Head of caudate nucleus (tissue), 42 donors: ENCODE measurements at places on chromosomes 5 and 9.

DNA sequence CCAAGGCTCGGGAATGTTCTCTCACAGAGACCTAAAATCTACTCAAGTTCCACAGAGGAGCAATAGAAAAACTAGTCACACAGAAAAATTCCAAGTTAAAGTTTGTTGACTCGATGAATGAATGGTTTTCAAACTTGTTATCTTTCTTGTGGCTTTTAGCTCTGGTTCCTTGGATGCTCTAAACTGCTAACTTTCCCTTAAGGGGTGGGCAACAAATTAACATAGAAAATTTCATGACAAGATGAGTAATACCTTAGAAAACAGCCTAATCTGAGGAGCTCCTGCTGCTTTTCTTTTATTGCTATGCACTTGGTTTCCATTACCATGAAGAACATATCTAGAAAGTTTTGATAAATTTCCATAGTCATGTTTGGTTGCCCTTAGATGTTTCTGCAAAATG is 100.2 kb upstream of the CCDC112 start:
- DNase-seq, result no peak

- DNase-seq, result no peak
Observed at GRCh38 chr9:37104183-37104889, 16.0 kb upstream of the ZCCHC7 start.

GRCh38 chr9:100029251-100029650 is 69.5 kb downstream of the ERP44 start:
- DNase-seq, result no peak

- no peak for DNase-seq
Observed at GRCh38 chr9:92432972-92433548, 8.8 kb upstream of the OMD start.

- no peak for DNase-seq
Observed at GRCh38 chr9:112755675-112756074, 5.1 kb downstream of the SNX30 start.

GRCh38 chr5:140039561-140039960 is 3.5 kb downstream of the NRG2 start:
- no peak for DNase-seq

DNA sequence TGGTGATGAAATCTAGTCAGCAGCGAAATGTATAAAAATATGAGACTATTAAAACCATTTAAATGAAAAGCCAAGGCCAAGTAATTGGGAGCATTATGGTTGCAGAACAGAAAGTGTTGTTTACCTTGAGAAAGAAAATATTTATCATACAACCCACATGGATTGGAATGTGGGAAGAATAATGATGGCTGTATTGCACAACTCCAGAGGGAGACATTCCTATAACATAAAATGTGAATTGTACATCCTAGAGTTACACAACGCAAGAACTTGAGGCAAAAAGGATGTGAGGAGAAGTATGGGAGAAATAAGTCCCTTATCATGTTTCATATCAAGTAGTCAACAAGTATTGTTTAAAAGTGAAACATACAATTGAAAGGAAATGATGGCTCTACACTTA is 1014.0 kb upstream of the SEMA6A start:
- DNase-seq, result no peak

GRCh38 chr5:149360272-149360671 is 2.4 kb downstream of the PCYOX1L start:
- no peak for DNase-seq

- no peak for DNase-seq
Observed at GRCh38 chr5:73027816-73028215, 72.0 kb downstream of the FCHO2 start.

DNA sequence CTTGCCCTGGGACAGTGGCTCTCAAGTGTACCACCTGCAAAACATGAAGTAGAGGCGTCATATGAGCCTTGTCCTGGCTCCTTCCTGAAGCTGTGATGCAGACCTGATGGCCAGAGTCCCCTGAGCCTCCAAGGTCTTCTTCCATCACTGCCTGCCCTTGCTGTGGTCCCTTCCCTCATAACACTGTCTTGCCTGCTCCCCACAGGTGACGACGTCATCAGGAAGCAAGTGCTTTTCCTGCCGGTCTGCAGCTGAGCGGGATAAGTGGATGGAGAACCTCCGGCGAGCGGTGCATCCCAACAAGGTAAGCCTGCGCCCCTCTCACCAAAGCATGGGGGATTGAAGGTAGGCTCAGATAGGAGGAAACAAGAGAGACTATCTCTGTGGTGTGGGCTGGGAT is 107.3 kb downstream of the DAB2IP start:
- no peak for DNase-seq

DNA sequence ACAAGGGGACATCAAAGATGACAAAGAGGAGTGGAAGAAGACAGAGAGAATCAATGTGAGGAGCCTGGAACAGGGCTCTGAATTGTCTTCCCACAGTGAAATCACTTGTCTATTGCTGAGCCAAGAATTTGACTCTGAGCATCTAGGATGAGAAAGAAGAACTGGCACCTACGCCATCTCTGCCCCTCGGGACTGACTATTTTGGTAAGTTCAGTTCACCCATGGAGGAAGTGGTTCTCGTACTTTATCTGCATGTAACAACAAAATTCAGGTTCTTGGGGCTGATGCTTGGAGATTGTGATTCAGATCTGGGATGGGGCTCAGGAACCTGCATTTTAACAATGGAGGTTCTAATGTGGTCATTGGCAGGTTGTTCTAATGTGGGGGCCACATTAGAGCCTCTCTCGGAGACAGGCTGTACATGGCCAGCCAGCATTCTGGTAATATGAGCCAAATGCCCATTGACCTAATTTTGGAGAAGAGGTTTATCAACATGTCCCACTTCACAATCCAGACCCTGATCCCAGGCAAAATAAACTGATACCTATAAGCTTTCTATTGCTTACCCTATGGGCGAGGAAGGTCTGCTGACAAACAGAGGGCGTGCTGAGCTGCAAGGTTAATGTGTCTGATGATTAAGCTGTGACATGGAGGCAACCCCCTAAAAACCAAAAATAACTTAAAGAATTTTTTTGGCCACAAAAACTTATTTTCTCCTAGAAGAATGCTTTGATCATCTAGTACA is 2.7 kb upstream of the IL12B start:
- DNase-seq, result no peak

GRCh38 chr9:32251539-32251938 is 132.9 kb upstream of the ACO1 start:
- peak; percentile 31 for DNase-seq
